HepG2 (cell line): ENCODE measurements at places on chromosomes 13 and 19. TPM values are rescaled to one million over a fixed set of nuclear protein-coding genes. Genes with fewer than 3 reads are reported as not detected.

The CA11 gene
- 0.24 and 0.58 TPM in 2 replicates for total RNA-seq

DNA sequence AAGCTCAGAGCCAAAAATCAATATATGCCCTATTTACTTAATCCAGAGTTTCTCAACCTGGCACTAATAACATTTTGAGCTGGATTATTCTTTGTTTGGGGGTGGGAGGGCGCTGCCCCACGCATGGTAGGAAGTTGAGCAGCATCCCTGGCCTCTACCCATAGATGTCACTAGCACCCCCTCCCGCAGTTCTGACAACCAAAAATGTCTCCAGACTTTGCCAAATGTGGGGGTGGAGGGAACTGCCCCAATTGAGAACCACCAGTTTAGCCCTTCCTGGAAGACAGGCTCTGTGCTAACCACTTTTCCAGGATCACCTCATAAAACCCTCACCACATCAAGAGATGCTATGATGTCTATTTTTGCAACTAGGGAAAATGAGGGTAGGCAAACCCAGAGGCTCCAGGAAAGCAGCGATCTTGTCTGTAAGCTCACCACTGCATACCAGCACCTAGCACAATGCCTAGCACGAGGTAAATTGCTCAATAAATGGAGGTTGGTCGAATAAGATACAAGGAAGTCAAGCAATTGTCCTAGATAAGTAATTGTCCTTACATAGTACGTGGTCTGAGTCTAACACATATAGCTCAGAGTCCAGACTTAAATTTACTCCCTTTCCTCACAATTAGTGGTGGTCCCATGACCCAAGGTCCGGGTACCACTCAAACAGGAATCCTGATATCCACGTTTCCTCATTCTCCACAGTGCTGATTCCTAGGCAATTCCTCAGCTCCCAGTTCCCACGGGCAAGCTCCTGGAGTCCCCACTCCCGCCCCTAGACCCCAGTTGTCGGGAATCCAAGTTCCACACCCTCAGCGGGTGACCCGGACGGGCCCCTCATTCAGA is 892 bp downstream of the TRIR start:
- DNase-seq, result peak; percentile 44

The RFPL4AL1 gene
- not detected in 2 replicates for total RNA-seq

DNA sequence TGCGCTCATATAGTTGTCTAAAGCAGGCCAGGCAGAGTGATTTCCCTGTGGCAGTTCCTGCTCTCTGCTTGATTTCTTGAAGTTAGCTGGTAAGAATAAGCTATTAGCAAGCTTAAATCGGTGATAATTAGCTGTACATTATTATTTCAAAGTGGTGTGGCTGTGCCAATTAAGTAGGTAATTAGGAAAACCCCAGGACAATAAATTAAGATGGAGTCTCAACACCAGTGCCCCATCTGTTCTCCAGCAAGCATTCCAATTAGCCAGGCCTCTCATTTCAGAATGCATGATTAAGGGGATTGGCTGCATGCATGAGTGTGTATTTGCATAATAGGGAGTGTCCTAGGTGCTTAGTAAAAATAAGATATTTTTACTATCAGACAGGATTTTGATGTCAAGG is 342.3 kb downstream of the GPC5 start:
- DNase-seq, result no peak

GRCh38 chr19:42277821-42278451 is 8.9 kb downstream of the CIC start:
- DNase-seq, result no peak

The CCDC70 gene
- total RNA-seq, result 0.13 TPM in 1 of 2 replicates, not detected in the other

- DNase-seq, result no peak
Observed at GRCh38 chr19:15524781-15525180, 16.5 kb downstream of the CYP4F22 start.

- no peak for DNase-seq
Observed at GRCh38 chr19:5628919-5629481, 6.1 kb downstream of the SAFB start.

The SHD gene
- 0.11 TPM in 1 of 2 replicates, not detected in the other for total RNA-seq

GRCh38 chr19:40612831-40613689 is 11.9 kb downstream of the LTBP4 start:
- no peak for DNase-seq

GRCh38 chr19:55379174-55379573 is 2.5 kb downstream of the TMEM190 start:
- no peak for DNase-seq

The CD209 gene
- total RNA-seq, result not detected in 2 replicates

GRCh38 chr19:49888510-49888824 is 8.2 kb downstream of the IL4I1 start:
- no peak for DNase-seq

GRCh38 chr13:22127277-22128164 is 456.6 kb downstream of the FGF9 start:
- DNase-seq, result no peak

- peak; percentile 85 for DNase-seq
Observed at GRCh38 chr19:2235381-2236063, 607 bp downstream of the PLEKHJ1 start.

DNA sequence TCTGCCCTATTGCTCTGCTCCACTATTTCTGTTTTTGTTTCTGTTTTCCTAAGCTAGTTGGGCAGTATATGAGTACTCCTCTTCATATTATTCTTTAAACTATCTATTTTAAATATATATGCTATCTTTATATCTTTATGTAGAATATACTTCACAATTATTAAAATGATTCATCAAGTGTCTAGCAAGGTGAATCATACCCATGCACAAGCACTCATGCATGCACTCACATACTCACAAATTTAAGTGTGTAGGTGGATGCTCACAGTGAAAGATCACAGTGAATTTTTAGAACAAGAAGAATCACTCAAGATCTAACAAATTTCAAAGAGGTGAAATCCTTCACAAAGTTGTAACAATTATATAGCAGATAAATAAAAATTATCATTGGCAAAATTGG is 435.6 kb upstream of the SLITRK5 start:
- DNase-seq, result no peak

GRCh38 chr13:75907044-75907443 is 270.9 kb downstream of the LMO7 start:
- DNase-seq, result no peak

The PSG1 gene
- total RNA-seq, result not detected in 2 replicates

The RAX2 gene
- not detected in 2 replicates for total RNA-seq

DNA sequence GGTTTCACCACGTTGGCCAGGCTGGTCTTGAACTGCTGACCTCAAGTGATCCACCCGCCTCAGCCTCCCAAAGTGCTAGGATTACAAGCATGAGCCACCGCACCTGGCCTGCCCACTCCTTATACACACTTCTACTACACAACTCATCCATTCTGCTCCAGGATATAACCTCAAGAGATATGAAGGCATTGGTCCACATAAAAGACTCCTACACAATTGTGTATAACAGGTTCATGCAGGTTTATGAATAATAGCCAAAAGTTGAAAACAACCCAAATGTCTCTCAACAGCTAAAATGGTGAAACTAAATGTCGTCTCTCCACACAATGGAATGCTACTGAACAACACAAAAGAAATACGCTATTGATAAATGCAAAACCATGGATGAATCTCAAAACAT is 58.1 kb downstream of the INSR start:
- DNase-seq, result no peak

The LILRB2 gene
- not detected in 2 replicates for total RNA-seq

DNA sequence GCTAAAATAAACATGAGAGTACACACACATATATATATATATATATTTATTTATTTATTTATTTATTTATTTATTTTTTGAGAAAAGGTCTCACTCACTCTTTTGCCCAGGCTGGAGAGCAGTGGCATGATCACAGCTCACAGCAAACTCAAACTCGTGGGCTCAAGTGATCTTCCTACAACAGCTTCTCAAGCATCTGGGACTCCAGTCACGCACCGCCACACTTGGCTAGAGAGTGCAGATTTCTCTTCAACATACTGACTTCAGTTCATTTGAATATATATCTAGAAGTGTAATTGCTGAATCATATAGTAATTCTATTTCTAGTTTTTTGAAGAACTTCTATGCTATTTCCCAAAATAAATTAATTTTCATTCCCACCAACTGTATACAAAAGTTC is 1711.8 kb downstream of the SLITRK5 start:
- no peak for DNase-seq

The FARSA gene
- total RNA-seq, result 68.0 and 72.0 TPM in 2 replicates

The MAST1 gene
- 0.27 and 0.73 TPM in 2 replicates for total RNA-seq
